ENCODE measurements at places on chromosomes 16 and 17.

DNA sequence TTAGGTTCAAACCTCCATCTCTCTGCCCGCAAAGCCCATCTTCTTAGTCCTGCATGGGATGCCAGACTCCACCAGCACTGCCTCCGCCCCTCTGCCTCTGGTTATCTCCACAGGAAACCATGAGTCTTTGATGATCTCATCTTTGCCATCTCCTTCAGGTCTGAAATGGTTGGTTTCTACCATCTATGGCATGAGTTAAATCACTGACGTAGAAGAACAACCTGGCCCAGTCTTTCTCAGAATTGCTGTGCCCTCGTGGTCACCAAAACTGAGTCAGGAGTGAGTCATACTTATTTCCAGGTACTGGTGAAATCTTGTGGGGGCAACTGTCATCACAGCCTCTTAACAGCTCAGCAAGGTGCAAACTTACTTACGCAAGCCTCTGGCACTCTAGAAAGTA lies 468.7 kb upstream of the C16orf82 start:
- peak; percentile 34 for DNase-seq

DNA sequence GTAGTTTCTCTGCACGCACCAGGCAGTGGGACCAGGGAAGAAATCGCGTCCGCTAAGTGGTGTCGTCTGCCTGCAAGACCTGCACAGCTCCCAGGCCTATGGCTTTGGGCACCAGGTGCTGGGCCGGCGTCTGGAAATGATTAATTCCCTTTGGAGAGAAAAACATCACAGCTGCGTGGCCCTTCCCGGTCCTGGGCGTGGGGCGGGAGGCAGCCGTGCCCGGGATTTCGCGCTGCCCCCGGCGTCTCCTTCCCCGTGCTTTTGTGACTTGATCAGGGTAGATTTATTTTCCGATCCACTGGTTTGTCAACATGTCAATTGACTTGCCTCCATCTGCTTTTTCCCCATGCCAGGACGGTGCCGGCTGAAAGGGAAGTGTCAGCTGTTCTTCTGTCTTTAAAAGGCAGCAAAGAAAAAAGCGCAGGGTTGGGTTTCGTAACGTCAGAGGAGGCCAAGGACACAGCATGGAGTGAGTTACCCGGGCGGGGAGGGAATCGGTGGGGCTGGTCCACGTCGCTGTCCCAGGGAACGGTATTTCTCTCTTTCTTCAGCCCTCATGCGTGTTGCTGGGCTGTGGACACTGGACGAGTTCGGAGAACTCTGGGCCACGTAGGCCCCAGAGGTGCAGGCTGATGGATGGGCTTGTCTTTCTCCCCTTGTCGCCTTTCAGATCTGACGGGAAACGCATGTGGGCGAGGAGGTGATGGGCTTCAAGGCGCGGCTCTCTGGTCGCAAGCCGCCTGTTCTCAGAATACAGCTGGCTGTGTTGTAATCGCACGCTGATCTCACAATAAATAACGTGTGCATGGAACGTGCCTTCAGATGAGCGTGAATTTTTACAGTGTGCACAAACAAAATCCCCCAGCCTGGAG lies 188.1 kb upstream of the ZNF469 start:
- DNase-seq: no peak

DNA sequence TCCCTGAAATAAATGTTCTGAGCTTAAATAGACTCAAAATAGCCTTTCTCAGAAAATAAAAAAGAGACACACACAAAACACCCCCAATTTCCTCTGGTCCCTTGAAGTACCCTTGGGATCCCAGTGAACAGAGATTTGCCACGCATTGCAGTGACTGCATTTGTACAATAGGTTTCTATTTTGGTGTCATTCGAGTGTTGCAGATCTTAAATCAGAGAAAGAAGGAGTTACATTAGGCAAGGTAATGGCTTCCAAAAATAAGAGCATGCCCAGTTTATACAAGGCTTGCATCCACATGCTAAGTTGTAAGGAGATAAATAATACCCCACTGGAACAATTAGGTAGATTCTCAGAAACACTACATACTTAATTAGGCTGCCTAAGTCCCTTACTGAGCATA lies 2.2 kb downstream of the TOX3 start:
- DNase-seq: no peak

- DNase-seq: no peak
Observed at GRCh38 chr16:69559164-69559563, 6.6 kb upstream of the NFAT5 start.

DNA sequence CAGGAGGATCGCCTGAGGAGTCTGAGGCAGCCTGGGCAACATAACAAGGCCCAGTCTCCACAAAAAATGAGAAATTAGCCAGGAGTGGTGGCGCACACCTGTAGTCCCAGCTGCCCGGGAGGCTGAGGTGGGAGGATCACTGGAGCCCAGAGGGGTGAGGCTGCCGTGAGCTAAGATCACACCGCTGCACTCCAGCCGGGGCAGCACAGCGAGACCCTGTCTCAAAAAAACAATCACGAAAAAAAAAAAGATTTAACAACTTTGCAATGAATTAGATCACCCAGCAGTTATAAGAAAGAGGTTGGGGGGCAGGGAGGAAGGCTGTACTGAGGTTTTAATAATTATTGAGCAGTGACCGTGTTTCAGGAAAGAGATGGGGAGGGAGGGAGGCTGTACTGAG lies 49.4 kb downstream of the RPH3AL start:
- DNase-seq: no peak

GRCh38 chr17:77393274-77393600 lies 252.5 kb downstream of the SEC14L1 start:
- no peak for DNase-seq

- DNase-seq: no peak
Observed at GRCh38 chr16:80197741-80198201, 343.0 kb upstream of the DYNLRB2 start.

GRCh38 chr17:21318439-21318838 lies 33.9 kb downstream of the MAP2K3 start:
- DNase-seq: no peak

Measured in stimulated activated CD8-positive, alpha-beta memory T cell treated with anti-CD3 and anti-CD28 coated beads, Interleukin-12 subunit alpha, Interleukin-12 subunit beta, amount 100 ng/mL, for 1 hour (primary cell).